NAMALWA (cell line): ENCODE measurements at places on chromosomes 16 and 17.

DNA sequence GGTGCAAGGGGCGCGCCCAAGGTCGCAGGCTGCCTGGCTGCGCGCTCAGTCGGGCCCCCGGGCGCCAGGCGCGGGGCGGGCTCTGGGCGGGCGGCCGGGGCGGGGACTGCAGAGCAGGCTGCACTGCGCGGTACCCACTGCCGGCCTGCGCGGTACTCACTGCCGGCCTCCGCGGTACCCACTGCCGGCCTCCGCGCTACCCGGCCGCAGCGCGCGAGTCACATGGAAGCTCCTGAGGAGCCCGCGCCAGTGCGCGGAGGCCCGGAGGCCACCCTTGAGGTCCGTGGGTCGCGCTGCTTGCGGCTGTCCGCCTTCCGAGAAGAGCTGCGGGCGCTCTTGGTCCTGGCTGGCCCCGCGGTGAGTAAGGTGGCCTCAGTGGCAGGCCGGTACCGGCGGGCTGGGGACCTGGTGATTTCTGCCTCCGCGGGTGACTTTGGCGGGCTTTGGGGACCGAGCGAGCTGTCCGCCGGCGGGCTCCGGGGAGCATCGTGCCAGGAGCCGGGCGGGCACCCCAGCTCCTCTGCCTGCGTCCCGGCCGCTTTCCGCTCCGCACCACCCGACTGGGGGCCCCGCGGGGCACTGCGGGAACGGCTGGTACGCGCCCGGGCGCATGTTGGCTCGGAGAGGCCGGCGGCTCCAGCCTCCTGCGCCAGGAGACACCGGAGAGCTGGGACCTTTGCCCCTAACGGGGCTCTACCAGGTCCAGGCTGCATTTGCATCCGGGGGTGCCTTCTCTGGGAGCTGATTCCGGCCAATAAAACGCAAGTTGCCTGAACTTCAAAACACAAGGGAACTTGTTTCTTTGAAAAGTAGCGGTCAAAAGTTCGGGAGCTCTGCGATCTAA is at the start of gene SLC47A1:
Gene SLC47A1 (plus strand): TSS at position 137 of the 844 bp plus-strand sequence. CDS start 86 bp downstream, at position 223.
- no peak for DNase-seq

DNA sequence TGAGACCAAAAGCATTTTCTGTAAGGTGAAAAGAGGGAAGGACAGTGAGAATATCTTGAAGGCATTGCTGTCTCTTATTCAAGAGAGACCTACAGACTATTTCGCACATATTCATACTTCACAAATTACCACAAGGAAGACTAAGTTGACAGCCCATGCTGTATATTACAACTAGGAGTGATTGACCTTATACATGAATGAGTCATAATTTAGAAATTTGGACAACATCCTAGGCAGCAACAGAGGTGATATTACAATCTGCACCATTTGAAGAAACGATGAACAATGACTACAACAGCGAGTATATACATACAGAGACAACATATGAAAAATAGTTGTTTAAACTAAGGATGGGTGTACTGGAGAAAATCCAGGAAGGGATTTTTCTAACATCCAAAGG is 971.7 kb downstream of the CDH11 start:
- no peak for DNase-seq

DNA sequence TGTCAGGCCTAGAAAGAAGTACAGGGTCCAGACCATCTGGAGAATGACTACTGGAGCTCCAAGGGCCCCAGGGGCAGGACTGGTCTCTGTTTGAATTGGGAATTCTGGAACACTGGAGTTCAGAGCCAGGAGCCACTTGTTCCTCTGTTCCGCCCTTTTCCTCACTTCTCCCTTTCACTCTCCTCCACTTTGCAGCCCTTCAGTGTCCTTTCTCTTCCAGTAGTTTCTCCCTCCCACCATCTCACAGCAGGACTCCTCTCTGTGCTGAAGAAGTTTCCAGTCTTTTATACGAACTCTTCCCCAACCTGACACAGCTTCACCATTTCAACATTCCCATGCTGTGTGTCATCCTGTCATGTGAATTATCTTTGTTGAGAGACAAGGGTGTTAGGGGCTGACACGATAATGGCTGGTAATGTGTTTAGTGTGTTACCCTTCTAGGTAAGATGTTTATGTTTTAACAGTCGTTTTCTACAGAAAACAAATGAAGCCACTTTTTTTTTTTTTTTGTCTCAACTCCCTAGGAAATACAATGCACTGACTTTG is 180.3 kb upstream of the MYOCD start:
- no peak for DNase-seq

DNA sequence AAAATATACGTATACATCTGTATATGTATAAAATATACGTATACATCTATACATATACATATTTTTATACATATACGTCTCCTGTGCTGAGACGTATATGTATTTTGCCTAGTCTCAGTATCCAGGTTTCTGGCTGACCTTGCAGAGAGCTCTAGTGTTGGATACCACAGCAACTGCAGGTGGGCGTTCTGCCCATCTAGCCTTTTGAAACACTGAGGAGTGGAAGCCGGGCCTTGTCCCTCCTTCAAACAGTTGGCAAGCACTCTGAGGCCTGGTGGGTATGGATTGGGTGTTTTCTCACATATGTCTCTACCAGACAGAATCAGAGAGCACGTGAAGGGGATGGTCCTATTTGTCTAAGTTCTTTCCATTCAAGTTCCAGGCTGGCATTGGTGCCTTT is 39.4 kb upstream of the MRC2 start:
- DNase-seq = no peak

GRCh38 chr17:2347805-2348685 is 10.7 kb downstream of the SGSM2 start:
- no peak for DNase-seq

- DNase-seq = no peak
Measured at GRCh38 chr17:37447641-37448040, 41.0 kb downstream of the TADA2A start.

DNA sequence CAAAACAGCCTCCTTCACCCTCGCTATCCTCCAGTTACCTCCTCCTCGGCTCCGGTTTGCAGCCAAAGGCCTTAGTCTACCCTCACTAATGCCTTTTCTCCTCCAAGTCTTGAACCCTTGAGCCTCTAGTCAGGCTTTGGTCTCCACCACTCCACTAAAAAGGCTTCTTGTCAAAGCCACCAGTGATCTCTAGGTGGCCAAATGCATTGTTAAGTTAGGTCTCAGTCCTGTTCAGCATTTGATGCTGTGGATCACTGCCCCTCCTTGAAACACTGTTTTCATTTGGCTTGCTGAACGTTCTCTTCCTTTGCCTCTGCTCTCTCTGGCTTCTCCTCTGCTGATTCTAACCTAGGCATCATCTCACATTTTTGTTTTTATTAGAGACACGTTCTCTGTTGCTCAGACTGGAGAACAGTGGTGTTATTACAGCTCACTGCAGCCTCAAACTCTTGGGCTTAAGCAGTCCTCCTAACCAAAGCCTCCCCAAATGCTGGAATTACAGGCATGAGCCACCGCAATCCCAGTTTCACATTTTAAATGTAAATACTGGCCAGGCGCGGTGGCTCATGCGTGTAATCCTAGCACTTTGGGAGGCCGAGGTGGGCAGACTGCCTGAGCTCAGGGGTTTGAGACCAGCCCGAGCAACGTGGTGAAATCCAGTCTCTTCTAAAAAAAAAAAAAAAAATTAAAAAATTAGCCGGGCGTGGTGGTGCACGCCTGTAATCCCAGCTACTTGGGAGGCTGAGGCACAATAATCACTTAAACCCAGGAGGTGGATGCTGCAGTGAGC is 1.1 kb downstream of the SGF29 start:
- peak; percentile 26 for DNase-seq

- peak; percentile 53 for DNase-seq
Measured at GRCh38 chr16:62068747-62069146, 32.5 kb upstream of the CDH8 start.

GRCh38 chr17:64154717-64155116 is 24.8 kb upstream of the ERN1 start:
- DNase-seq = no peak

DNA sequence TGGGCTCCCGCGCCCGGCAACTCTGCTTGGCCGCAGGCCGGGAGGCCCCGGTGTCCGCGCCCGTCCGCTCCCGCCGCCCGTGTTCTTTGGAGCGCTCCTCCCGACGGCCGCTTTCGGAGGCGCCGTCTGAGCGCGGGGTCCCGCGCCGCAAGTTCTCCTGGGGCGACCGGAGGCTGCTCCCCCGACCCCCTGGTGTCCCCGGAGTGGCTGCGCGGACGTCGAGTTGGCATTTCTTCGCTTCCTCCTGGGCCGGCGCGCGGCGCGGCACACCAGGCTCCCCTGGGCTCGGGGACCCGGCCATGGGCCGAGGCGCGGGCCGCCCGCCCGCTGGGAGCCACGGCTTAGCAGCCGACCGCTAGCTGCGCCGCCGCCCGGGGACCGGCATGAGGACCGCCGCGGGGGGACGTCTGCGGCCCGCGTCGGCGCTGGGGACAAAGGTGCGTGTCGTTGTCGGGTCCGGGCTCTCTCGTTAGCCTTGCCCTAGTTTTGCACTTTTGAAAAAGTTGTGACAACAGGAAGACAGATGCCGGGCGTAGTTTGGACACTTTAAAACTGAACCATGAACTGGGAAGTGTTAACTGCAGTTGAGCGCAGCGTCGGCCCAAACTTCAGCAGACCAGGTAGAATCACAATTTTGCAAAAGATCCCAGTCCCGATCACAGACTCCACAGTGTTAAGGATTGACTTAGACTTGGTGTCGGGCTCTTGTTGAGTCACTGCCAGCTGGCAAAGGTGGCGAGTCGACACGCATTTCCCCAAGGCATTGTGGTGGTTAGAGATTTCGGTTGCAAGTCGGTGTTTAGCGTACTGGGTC is 700 bp downstream of the UBN1 start:
- peak; percentile 65 for DNase-seq

GRCh38 chr17:75933808-75934207 is 7.0 kb downstream of the FBF1 start:
- no peak for DNase-seq

DNA sequence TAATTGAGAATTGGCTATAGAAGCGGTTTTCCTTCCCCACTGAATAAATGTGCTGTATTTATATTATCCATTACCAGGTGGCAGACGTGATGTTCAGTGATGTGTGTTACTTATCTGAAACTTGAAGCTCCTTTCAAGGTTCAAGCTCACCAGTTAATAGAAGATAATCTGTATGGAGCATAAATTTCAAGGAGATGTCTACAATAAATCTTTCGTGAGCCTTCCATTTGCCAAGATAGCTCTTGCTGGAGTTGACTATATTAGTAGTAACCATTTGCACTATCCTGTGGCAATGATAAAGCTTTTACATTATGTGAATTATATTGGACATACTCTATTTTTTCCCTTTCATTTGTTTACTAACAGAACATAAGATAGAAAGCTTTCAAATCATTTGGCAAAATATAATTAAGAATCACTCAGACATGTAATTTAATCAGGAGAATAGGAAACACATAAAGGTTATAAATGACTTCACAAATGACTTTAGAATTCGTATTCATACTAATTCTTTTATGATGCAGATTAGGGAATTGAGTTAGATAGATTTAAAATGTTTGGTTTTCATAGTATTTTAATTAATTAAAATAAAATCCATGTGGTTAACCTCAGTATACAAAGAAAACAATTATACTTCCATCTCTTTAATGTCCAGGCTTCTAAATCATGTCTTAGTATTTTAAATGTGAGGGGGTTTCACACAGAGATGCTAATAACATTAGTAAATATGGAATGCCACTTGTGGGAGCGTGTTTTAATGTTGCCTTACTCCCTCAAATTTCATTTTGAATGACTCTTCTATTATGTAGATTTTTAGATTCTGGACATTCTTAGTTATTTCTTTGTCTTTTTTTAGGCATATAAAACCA is 664.4 kb upstream of the CDH8 start:
- DNase-seq = no peak

- DNase-seq = no peak
Measured at GRCh38 chr17:65531256-65532100, 30.0 kb downstream of the AXIN2 start.

- peak; percentile 33 for DNase-seq
Measured at GRCh38 chr17:51121620-51122472, 1.2 kb upstream of the SPAG9 start.

DNA sequence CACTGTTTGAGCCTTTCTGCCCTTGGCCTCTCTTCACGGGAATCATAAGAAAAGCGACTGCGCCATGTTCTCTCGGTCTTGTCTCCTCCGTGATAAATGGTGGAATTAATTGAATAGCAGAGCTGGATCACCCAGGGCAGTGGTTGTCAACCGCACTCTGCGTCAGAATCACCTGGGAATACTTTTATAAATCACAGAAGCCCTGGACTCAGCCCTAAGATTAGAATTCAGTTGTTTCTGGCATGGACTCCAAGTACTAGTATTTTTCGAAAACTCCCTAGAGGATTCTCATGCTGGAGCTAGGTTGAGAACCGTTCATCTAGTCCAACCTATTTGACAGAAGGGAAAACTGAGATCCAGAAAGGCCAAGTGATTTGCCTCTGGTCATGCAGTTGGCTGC is 64.1 kb downstream of the SPACA3 start:
- no peak for DNase-seq

GRCh38 chr16:47503936-47504335 is 42.8 kb downstream of the PHKB start:
- no peak for DNase-seq

DNA sequence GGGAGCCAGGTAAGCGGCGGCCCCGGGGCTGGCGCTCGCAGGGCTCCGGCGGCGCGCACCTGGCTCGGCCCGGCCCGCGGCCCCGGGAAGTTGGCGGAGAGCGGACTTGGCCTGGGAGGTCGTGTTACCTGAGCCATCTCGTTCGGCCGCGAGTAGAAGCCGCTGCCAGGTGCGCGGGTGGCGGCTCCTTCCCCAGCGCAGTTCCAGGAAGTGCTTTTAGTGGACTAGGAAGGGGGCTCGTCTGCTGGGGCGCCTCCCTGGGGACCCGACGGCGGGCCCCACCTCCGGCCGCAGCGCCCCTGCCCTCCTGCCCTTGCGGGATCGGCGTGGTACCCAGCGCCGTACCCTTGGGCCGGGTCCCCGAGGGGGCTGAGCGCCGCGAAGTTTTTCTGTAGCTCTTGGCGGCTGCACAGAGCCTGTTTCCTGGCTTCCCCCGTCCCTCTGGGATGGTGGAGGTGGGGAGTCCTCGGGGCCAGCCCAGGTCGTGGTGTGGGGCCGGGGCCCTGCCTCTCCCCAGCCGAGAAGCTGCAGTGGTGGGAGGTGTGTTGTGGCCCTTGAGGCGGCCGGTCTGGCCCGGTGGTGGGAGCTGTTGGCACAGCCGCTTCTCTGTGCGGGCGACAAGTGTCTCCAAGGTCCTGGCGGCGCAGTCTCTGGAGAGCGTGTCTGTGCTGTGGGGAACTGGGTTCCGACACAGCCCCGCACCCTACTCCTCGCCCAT is 96.9 kb downstream of the RAB11FIP4 start:
- DNase-seq = peak; percentile 47

DNA sequence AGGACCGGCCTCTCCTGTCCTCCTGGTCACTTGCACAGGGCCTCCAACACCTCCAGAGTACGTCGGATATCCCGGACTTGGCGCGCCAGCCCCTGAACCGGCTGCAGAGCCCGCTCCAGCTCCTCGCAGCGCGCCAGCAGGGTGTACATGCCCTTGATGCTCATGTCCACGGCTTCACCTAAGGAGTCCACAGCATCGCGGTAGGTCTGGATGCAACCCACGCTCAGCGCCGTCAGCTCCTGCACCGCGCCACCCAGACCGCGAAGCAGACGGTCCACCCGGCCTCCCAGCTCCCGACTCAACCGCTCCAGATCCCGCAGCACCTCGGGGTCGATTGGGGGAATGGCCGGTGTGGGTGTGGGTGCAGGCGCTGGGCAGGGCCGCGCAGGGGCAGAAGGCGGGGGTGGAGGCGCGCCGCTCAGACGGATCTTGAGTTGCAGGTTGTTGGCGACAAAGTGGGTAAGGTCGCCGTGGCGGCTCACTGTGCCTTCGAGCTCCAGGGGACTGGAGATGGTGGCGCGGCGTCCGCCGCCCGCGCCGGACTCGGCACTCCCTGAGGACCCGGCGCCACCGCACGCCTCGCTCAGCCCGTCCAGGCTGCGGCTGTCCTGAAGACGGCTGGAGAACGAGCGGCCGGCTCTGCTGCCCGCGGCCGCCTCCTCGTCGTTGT is 804 bp downstream of the BORCS6 start:
- no peak for DNase-seq
